ENCODE measurements at places on chromosomes 2 and 18. TPM values are rescaled to one million over a fixed set of nuclear protein-coding genes. Genes with fewer than 3 reads are reported as not detected.

DNA sequence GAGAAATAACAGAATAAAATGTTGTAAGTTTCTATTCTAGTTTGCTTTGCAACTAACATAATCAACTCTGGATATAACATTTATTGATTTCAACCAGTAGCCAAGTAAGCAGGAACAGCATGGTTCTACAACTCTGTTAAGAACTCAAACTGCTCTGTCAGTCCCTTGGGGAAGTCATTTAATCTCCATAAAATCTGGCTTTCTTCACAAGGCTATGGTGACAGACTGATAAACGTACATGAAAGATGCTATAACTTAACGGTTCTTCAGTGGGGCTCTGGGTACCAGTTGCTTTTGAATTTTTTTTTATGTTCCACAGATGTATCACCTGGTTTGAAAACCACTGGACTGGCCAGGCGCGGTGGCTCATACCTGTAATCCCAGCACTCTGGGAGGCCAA, 10.3 kb downstream of the PSME4 start:
- DNase-seq, result no peak

DNA sequence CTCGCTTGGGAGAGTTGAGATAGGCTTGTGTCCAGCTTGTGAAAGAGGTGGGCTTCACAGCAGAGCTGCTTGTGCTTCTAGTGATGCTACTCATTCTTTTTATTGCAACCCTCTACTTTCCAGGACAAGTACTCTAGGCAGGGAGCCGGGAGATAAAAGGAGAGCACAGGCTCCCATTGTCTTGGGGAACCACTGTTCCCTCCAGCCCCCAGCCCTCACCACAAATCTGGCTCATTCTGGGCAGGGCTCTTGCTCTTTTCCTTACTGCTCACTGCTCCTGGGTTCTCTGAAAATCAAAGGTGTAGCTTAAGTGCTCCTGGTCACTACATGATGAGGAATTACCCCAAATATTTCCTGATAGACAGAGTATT, 81.4 kb downstream of the CABYR start:
- DNase-seq, result no peak

- no peak for DNase-seq
Measured at GRCh38 chr2:205994344-205994743, 91.6 kb downstream of the INO80D start.

DNA sequence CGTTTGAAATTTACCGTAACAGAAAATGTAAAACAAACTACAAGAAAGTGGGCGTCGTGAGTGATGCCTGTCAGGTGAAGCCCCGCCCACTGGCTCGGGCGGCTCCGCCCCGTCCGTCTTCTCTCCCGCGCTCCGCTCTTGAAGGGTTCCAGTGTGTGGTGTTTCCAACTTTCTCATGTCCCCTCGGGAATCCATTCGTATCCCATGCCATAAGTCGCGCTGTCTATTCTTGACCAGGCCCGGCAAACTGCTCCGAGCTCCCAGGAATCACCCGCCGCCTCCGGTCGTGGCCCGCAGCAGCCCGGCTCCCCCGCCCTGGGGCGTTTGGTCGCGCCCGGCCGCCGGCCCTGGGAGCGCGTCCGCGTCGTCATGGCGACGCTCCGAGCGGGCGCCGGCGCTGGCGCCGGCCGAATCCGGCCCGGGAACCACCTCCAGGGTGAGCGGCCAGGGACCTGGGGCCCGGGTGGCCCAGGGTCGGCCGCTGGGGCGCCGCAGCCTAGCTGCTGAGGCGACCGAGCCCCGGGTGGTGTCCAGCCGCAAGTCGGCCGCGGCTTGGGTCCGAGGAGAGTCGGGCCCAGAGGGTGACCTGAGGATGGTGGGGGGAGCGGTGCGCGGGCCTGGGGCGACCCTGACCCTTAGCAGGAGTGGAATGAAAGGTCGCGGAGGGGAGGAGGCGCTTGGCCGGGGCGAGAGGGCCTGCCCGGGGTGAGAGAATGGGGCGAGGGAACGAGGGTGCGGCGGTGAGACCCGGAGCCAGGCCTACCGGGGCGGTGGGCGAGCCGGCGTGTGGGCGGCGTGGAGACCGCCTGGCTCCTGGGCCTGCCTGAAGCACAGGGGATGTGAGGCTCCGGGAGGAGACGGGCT, at the start of gene CFAP221:
CFAP221 (plus strand) TSS at position 375 of the 864 bp plus-strand sequence. CDS start 1,683 bp downstream, outside the sequence.
- peak; percentile 67 for DNase-seq

- DNase-seq, result no peak
Measured at GRCh38 chr18:567122-567521, 13.1 kb upstream of the CETN1 start.

The CNTNAP5 gene
- 49.7 TPM for total RNA-seq

The FAM228A gene
- 3.5 TPM for total RNA-seq

The SERPINB5 gene
- not detected for total RNA-seq

Measured in cerebellum (tissue), 4 donors.